ENCODE measurements at places on chromosomes 2 and 18. TPM values are rescaled to one million over a fixed set of nuclear protein-coding genes. Genes with fewer than 3 reads are reported as not detected.

The NT5DC4 gene
- total RNA-seq = not detected

The GPR39 gene
- total RNA-seq = 7.3 TPM

The CDKL4 gene
- not detected for total RNA-seq

The UGT1A7 gene
- 0.16 TPM for total RNA-seq

The CRACDL gene
- total RNA-seq = 0.80 TPM

The VAMP5 gene
- 1.4 TPM for total RNA-seq

The CCDC68 gene
- 4.9 TPM for total RNA-seq
